ENCODE measurements at places on chromosomes 3 and 15. TPM values are rescaled to one million over a fixed set of nuclear protein-coding genes. Genes with fewer than 3 reads are reported as not detected.

DNA sequence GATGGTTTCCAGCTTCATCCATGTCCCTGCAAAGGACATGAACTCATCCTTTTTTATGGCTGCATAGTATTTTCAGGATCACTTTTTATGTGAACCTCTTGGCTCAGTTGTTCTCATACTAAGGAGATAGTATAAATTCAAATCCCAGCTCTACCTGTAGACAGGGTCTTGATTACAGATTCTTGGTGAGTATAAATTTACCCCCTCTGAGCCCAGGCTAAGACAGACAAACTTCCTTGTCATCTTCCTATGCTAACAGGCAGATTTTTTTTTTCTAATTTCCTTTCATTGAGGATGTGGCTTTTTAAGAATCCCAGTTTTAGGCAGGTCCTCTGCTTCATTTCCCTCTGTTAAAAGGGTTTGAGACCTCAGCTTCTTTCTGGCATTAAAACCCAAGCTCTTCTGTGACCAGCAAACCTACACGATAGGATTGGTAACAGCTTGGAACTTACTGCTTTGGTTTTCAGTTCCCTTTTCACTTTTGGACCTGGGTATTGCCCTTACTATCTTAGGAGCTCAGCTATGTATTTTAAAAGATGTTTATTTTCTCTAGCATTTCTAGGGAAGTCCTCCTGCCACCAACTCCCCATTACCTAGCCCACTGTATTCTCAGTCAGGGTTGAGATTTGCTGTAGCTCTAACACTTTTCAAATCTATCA lies 72.5 kb downstream of the VPS8 start:
- no peak for DNase-seq

- DNase-seq, result no peak
These were observed 125.8 kb upstream of the KCNH8 start for GRCh38 chr3:19022546-19022945.

- no peak for DNase-seq
These were observed 42.4 kb upstream of the KY start for GRCh38 chr3:134693226-134693625.

DNA sequence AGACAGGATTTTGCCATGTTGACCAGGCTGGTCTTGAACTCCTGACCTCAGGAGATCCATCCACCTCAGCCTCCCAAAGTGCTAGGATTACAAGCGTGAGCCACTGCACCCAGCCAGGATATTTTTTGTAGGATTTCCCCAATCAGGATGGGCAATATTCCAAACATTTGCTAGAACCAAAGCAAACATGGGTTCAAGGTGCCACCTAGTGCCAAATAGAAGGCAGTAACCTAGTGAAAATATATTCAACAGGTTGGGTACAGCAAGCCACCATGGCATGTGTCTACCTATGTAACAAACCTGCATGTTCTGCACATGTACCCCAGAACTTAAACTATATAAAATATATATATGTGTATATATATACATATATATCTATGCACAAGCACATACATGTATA lies 185.9 kb upstream of the CADM2 start:
- DNase-seq, result no peak

DNA sequence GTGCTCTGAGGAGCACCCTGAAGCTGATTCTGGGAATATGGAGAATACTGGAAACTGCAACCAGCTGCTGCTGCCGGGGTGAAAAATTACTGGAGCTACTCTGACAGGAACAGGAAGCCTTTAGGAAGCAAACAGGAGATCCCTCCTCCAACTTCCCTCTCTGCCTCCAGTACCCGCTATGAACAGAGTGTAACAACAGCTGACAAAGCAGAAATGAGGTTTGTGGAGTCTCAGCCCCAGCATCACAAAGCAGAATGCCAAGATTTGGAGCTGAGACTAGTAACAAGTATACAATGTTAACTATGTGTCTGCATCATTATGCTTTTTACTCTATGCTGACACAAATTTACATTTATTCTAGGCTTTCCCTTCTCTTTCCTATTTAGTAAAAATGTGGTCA lies 22.7 kb upstream of the PIAS1 start:
- DNase-seq, result no peak

LSMEM2 gene
- not detected for total RNA-seq

SLC6A20 gene
- not detected for total RNA-seq

CFAP92 gene
- total RNA-seq, result not detected

NANOGP8 gene
- total RNA-seq, result not detected

PRKCI gene
- total RNA-seq, result 34.0 TPM

C3orf22 gene
- total RNA-seq, result not detected
